SK-N-SH (cell line): ENCODE measurements at places on chromosomes 1 and 21.

DNA sequence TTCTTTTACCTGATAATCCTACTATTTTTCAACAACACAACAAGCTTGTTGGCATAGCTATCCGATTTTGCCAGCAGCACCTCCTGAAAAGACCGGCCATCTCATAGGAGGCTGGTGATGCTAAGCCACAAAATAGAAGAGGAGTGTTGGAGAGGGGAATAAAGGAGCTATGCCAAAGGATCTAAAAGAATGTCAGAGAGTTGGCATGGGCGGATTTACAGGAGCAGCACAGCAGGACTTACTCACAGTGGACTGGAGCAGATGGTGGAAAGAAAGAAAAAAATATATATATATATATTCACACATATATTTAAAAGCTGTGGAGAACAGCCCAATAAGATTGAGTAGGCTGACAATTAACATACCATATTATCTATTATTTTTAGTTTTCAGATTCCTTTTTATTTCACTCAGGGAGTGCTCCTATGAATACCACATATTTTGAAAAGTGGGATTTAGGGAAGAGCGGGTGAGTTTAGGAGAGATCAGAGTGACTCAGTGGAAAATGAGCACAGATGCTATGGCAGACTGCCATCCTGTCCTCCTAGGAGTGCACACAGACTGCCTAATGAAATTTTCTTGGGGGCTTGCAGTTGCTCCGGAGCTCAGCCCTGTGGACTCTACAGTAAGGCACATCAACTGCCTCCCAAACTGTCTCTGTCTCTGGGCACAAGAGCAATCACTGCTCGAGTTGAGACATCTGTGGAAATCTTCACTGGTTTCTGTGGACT lies 394.4 kb upstream of the CHRM3 start:
- peak; percentile 4 for DNase-seq

DNA sequence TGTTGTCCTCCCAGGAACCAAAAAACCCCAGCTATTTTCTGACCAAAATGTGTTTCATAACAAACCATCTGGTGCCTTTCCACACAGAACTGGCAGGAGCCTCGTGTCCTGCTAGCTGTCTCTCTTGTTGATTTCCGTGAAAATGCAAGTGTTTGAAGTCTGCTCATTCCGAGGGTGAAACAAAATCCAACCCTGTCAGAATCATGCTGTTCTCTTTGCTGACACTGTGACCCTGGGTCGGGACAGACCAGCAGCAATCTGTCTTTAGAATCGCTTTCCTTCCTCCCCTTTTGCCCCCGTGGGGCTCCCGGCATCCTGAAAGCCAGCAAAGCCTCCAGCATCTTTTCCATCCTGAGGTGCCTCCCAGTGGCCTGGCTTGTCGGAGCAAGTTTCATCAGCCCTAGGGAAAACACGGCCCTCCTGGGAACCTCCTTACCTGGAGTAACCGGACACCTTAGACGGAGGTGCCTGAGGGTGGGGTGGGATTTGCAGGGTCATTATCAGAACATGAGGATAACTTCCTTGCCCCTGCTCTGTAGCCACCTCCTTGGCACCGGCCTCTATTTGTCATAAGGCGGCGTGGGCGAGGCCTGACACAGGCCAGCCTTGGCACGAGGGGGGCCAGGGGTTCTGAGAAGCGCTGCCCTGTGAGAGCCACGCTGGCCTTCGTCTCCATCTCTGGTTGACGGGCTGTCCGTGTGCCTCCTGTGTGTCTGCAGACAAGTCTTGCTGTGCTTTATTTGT lies 24.9 kb downstream of the LDLRAP1 start:
- no peak for DNase-seq

- no peak for DNase-seq
These were observed 36.4 kb downstream of the RCSD1 start for GRCh38 chr1:167666416-167666815.

DNA sequence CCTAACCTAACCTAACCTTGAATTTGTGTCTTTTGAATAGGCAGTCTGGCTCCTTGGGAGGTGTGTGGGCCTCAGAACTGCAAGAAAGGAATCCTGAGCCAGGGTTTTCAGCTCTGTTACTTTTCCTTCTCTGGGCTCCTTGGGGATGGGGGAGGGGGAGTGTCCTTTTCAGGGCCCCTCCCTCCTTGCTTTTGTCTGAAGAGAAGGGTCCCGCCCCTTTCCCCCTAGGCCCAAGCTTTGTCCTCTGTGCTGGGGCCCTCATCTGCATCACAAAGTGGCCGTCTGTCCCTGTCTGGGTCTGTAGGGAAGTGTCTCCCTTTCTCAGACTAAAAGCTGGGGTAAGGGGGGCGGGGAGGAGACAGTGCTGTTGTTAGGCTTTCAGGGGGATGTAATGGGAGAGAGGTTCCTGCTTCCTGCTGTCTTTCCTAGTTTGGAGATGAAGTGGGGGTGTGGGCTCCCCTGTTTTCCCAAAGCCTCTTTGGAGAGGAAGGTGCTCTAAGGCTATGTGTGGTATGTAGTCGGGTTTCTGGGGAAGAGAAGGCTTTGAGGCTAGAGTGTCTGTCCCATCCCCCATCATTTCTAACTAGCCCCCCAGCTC lies 3.1 kb downstream of the AGO1 start:
- DNase-seq, result peak; percentile 43

DNA sequence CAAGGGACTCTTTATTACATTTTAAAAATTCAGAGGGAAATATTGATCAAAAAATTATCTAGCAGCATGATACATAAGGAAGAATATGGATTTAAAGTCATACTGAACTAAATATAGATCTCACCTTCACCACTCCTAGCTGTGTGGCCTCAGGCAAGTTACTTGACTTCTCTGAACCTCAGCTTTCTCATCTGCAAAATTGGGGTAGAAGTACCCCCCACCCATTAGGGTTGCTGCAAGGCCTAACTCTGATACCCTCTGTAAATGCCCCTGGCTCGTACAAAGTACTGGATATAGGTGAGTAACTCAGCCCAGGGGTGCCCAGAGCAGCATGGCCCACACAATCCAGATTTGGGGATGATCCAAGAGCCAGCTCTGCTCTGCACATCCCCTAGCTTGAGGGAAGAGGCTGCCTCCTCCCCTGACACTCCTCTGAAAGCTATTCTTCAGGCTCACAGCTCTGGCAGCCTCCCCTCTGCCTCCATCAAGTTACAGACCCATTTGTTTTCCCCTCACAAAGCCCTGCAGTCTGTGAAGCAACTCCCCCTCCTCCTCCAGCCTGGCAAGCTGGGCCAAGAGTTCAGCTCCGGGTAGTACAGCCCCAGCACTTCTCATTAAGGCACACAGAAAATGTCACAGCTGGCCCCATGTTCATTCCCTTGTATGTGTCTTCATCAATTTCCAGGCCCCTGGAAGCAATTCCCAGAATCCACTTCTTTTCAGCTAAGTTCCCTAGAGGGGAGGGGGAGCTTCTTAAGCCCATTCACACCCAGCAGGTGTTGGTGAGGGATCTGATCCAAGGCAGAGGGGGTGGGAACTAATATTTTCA lies 143.7 kb downstream of the PLPP3 start:
- DNase-seq, result no peak

DNA sequence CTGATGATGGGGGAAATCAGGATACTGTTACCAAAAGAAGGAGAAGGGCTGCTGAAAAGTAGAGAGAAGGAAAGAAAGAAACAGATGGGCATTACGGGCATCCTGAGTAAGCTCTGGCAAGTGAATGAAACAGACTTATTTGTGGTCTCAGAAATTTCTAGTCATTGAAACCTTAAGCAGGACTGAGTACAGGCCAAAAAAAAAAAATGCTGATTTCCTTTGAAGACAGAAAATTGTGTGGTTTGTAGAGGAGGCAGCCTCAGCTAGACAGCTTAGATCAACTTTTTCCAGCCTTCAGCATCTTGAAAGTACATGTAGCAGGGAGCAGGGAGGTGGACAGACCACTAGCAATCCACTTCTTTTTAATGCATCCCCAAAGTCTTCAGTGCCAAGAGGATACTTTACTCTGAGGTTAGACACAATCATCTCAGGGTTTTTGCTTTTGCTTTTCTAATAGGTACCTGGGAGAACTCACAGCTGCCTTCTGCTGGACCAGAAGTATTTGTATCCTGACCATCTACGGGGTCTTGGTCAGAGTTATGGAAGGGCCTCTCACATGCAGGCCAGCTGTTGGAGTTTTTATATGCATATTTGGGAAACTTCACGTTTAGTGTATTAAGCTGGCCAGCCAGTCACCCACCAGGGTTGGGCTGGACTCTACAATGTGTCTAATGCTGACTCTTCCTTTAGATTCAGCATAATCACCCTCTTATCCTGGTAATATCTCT lies 10.6 kb upstream of the CAPZB start:
- DNase-seq, result no peak

GRCh38 chr1:153358691-153358975 lies 979 bp downstream of the S100A9 start:
- DNase-seq, result no peak

DNA sequence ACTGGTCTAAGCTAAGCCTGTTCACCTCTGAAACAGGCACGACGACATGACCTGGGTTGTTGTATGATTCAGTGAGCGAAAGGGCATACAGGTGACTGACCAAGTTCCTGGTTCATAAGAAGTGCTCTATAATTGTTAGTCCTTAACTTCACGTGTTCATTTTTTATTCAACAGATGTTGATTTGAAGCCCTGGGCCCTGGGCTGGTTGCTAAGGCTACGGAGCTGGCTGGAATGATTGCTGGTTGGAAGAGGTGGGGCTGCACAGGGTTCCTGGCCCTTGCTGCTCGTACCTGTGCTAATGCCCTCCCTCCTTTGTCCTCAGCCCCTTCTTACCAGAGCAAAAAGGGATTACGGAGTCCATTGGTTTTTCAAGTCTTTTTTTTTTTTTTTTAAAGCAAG lies 111.3 kb upstream of the CSF3R start:
- DNase-seq, result no peak

GRCh38 chr1:46369542-46370213 lies 24.4 kb upstream of the FAAH start:
- DNase-seq, result no peak

- DNase-seq, result no peak
These were observed 51.5 kb downstream of the MAP3K7CL start for GRCh38 chr21:29181799-29182470.

- DNase-seq, result no peak
These were observed 85.6 kb downstream of the FAM78B start for GRCh38 chr1:166080967-166081870.

GRCh38 chr1:206455289-206455665 lies 15.0 kb upstream of the IKBKE start:
- DNase-seq, result no peak

- DNase-seq, result no peak
These were observed 103.9 kb upstream of the IRF2BP2 start for GRCh38 chr1:234713859-234714258.

DNA sequence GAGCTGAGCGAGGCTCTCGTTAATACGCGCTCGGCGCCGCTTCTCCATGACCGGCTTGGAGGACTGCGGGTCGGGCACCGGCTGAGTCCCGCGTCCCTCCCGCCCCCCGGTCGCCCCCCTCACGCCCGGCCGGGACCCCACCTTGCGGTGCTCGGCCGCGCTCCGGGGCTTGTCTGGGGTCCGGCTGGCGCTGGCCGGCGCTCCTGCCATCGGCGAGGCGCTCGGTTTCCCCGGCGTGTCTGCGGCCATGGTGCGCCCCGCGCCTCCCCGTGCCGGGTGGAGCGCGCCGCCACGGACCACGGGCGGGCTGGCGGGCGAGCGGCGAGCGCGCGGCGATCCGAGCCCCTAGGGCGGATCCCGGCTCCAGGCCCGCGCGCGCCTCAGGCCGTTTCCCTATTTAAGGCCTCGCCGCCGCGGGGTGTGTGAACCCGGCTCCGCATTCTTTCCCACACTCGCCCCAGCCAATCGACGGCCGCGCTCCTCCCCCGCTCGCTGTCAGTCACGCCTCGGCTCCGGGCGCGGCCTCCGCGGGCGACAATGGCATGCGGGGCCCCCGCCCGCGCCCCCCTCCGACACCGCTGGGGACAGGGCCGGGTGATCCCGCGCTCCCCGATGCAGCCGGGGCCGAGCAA lies at the start of gene HES4:
Gene HES4 (minus strand): TSS at position 373 of the 632 bp plus-strand sequence. CDS start 124 bp downstream, at position 249.
- peak; percentile 73 for DNase-seq

GRCh38 chr1:24995140-24995539 lies 65.1 kb upstream of the RUNX3 start:
- no peak for DNase-seq

DNA sequence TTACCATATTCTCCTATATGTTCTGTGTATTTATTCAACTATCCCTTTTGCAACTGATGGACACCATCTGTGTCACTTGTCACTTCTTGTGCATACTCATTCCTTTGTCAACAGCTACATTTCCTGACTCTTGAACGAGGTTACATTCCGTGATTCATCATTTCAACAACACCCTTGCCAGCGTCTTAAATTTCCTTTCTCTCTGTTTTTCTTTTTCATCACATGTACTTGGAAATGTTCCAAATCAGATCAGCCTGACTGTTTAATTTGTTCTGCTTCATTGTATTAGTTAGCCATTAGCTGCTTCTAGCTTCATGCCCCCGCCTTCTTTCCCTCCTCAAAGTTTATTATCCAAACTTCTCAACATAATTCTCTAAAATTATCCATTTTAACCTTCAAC lies 173.0 kb downstream of the ADGRL4 start:
- DNase-seq, result no peak

- DNase-seq, result no peak
These were observed 278.8 kb downstream of the AMY1C start for GRCh38 chr1:104028416-104029035.

DNA sequence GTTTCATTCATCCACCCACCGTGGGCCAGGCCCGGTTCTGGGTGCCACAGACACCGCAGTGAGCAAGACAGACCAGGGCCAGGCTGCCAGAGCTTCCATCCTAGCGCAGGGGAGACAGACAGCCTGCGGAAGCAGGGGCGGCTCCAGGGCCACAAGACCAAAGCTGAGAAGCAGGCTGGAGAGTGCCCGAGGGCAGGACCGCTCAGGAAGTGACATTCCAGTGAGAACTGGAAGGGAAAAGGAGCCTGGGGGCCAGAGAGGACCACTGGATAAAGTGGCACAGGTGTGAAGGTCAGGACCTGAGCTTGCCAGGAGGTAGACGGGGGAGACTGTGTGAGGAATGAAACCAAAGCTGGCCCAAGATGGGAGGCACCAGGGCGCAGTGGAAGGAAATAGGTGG lies 59.5 kb upstream of the EFHD2 start:
- no peak for DNase-seq

DNA sequence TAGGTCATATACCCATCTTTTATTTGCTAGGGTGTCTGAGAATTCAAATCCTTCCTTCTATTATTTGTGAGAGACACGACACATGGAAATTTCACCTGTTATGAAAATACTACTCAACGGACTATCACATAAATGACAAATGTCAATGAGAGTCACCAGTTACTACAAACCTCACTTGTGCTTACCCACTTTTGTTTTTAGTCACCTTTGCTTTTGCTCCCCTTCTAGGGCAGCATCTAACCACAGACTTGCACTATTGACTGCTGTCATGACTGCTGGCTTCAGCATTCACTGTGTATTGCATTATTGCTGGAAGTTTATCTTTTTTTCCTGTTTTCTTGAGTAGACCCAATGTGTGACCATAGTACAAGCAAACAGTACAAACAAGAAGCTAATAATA lies 1048.0 kb downstream of the PLA2G4A start:
- no peak for DNase-seq

GRCh38 chr1:28139025-28139712 lies 37.3 kb downstream of the PTAFR start:
- DNase-seq, result no peak

DNA sequence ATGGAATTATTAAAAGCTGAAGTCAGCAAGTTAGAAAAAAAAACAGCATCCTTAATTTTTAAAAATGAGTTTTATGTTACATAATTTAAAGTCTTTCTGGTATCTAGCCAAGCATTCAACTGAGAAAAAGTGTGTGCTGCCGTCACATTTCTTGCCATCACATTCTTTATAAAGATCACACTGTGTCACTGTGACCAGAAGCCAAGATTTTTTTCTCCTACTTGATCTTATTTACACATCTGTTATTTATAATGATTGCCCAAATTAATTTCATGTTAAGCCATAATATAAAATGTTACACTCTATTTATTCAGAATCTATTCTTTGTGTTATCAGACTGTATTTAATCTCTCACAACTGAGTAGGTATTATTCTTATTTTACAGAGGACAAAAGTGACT lies 1603.7 kb downstream of the PLA2G4A start:
- DNase-seq, result no peak
